ENCODE measurements at places on chromosomes 6 and 20.

DNA sequence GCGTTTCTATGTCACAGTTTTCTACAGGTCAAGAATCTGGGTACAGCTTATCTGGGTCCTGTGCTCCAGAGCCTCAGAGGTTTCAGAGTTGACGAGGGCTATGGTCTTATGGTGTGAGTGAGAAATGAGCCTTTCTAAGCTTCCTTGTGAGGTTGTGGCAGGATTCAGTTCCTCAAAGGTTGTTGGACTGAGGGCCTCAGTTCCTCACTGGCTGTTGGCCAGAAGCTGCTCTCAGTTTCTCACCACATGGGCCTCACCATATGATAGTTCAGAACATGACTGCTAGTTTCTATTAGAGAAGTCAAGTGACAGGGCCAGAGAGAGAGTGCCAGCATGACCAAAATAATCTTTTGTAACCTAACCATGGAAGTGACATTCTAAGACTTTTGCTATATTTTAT lies 96.1 kb downstream of the NUS1 start:
- no peak for DNase-seq
- H3K27ac ChIP-seq, result no peak overlapping the region
- H3K4me1 ChIP-seq, result no peaks in the 10 kb centered on the region
- H3K36me3 ChIP-seq, result no peaks in the 10 kb centered on the region
- H3K4me3 ChIP-seq, result no peak overlapping the region

DNA sequence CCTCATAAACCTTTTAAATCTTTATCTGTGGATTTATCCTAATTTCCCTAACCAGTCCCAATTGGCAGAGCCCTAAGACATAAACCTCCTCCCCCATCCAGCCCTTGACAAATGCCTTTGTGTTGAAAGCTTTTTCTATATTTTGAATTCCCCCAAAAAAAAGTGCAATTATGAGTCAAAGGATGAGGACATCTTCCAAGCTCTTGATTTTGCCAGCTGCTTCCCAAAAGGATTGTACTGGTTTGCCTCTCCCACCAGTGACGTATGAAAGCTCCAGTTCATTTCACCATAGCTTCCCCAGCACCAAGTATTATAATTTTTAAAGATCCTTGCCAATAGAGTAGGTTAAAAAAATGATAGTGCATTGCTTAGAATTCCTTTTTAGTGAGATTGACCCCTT lies 38.9 kb downstream of the SIRPA start:
- H3K36me3 ChIP-seq, result peaks cover 8% of the 10 kb centered on the region
- H3K27ac ChIP-seq, result peak overlapping the region; percentile 29
- peaks cover 27% of the 10 kb centered on the region for H3K4me1 ChIP-seq
- H3K27me3 ChIP-seq, result no peaks in the 10 kb centered on the region
- H3K4me3 ChIP-seq, result no peak overlapping the region

DNA sequence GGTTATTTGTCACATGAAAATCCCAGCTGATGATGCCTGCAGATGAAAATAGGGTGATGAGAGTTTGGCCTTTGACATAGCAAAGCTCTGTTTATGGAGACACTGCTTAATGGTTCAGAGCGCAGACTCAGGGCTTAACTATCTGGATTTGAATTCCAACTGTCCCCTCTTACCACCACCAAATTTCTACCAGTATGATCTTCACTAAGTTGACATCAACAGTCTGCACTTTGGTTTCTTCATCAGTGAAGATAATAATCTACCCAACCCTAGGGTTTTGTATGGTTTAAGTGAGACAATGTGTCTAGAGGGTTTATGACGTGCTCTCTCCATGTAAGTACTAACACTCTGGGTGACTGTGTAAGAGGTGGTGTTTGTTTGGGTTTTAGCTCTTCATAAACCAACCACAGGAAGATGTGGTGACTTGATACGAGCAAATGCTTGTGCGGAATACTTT lies 151.4 kb upstream of the TNFAIP3 start:
- no peaks in the 10 kb centered on the region for H3K4me1 ChIP-seq
- H3K27me3 ChIP-seq, result no peaks in the 10 kb centered on the region
- H3K27ac ChIP-seq, result no peak overlapping the region
- H3K36me3 ChIP-seq, result no peaks in the 10 kb centered on the region

DNA sequence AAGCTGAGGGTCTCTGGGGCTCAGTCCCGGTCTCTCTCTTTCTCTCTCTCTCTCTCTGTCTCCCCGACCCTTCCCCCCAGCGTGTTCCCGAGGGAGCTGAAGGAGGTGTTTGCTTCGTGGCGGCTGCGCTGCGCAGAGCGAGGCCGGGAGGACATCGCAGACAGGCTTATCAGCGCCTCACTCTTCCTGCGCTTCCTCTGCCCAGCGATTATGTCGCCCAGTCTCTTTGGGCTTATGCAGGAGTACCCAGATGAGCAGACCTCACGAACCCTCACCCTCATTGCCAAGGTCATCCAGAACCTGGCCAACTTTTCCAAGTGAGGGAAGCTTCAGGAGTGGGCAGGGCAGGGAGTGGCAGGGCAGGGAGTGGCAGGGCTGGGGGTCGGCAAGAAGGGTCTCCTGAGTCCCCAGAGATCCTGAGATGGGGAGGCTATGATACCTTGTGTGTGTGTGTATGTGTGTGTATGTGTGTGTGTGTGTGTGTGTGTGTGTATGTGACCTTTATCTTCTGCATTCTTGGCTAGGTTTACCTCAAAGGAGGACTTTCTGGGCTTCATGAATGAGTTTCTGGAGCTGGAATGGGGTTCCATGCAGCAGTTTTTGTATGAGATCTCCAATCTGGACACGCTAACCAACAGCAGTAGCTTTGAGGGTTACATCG lies 13.6 kb upstream of the ZBTB9 start:
- no peak overlapping the region for H3K27ac ChIP-seq
- no peak overlapping the region for H3K4me3 ChIP-seq
- peak; percentile 61 for DNase-seq
- peaks cover 86% of the 10 kb centered on the region for H3K36me3 ChIP-seq

DNA sequence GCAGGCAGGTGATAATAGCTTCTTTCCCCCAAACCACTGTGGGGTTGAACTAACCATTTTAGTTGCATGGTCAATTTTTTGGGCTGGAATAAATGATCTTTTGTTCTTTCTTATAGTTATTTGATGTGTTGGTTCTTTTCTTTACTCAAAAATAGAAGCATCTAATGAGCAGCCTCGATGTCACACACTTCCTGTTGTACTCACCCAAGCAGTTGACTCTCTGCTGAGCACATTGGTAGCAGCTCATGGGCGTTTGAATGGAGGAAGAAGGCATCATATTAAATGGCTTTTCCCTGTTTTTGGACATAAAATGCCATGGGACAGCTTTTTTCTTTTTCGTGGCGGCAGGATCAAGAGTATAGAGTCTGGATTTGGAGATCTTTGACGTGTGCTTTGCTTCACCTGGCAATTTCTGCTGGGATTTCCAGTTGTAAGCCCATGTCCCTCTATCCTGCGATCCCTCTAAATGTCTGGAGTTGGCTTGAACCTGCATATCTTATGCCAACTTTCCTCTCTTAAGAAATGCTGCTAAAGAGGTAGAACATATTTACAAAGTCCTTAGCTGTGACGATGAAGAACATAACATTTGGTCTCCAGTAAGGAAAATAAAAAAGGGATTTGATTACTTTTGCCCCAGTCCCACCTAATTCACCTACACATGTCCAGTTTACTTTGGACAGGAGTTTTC lies 268.3 kb downstream of the PRL start:
- no peaks in the 10 kb centered on the region for H3K36me3 ChIP-seq
- no peaks in the 10 kb centered on the region for H3K27me3 ChIP-seq
- H3K27ac ChIP-seq, result peak overlapping the region; percentile 19
- no peak overlapping the region for H3K4me3 ChIP-seq
- DNase-seq, result no peak

- no peak overlapping the region for H3K4me3 ChIP-seq
- H3K36me3 ChIP-seq, result no peaks in the 10 kb centered on the region
- H3K4me1 ChIP-seq, result no peaks in the 10 kb centered on the region
- H3K27ac ChIP-seq, result no peak overlapping the region
- no peak for DNase-seq
Measured at GRCh38 chr20:57586943-57587277, 26.0 kb downstream of the PCK1 start.

DNA sequence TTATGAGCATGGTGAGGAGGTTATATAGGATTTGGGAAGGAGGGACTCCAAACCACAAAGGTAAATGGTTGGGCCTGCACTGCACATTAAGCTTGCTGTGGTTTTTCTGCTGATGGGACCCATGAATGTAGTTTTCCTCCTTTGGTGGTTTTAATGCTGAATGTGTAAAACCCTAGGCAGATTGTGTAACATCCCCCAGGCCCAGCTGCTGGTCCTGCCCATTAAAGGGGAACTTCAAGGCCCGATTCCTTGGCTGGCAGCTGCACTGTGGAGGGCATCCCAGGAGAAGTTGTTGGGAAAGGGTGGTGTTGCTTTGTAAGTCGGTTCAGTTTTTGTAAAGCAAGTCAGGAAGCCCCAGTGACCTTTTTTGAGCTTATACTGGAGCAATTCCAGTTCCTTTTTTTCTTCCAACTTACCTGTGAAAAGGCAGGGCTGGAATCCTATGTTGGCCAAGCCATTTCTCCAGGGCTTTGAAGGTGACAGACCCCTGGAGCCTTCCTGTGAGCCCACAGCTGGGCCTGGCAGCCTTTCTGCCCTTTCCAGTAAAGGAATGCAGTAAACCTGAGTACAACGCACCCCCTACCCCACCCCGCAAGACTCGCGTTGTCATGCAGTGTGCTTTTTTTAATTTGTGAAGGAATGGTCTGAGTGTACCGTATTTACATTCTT lies 43.1 kb upstream of the NAA20 start:
- H3K4me1 ChIP-seq, result peaks cover 60% of the 10 kb centered on the region
- peaks cover 24% of the 10 kb centered on the region for H3K36me3 ChIP-seq
- no peaks in the 10 kb centered on the region for H3K27me3 ChIP-seq
- peak overlapping the region; percentile 87 for H3K27ac ChIP-seq
- H3K4me3 ChIP-seq, result peak overlapping the region; percentile 66

DNA sequence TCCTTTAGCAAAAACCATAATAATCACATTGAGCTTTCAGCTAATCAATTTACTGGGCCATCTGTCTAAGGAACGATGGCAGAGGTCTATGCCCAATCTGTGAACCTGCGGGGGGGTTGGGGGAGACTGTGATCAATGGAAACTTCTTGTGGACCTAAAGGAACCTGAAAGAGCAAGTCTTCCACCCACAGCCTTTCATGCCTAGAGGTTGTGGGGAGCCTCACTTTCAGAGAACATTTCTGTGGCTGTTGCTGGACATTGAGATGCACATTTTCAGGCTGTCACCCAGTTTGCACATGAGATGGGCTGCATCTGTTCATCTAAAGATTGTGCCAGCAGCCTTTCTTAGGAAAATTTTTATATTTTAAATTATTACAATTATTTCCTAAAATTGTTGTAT lies 310.0 kb upstream of the SPTLC3 start:
- H3K27ac ChIP-seq, result no peak overlapping the region
- H3K27me3 ChIP-seq, result no peaks in the 10 kb centered on the region
- H3K4me1 ChIP-seq, result no peaks in the 10 kb centered on the region
- no peak overlapping the region for H3K4me3 ChIP-seq
- DNase-seq, result no peak

DNA sequence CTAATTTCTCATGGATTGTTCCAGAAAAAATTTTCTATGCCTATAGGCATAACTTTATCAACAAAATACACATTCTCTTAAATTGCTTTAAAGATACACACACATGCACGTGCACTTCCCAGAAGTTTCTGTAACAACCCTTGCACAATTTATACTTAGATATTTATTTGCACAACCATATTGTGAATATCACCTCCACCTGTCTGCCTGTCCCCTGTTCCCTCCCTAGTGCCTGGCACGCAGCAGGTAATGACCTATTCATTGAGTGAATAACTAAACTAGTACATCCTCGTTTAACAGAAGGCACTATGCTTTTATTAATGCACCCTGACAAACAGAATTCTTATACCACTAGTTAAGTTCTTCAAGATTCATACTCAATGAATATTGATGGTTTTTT lies 198.9 kb downstream of the BCAS1 start:
- no peaks in the 10 kb centered on the region for H3K27me3 ChIP-seq
- no peaks in the 10 kb centered on the region for H3K36me3 ChIP-seq
- peaks cover 7% of the 10 kb centered on the region for H3K4me1 ChIP-seq
- DNase-seq, result no peak
- no peak overlapping the region for H3K4me3 ChIP-seq

DNA sequence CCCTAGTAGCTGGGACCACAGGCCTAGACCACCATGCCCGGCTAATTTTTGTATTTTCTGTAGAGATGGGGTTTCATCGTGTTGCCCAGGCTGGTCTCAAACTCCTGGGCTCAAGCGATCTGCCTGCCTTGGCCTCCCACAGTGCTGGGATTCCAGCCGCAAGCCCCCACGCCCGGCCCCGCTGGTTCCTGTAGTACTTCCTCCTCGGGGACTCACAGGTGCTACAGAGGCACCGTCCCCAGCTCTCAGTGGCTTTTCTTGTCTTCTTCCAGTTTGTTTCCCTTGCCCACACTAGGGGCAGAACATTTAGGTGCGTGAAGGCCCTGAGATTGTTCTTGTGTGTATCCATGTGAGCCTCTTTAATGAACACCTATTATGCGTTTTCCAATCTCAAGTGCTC lies 773 bp upstream of the ZBP1 start:
- no peak overlapping the region for H3K27ac ChIP-seq
- H3K36me3 ChIP-seq, result no peaks in the 10 kb centered on the region
- no peak overlapping the region for H3K4me3 ChIP-seq
- peak; percentile 52 for DNase-seq
- H3K4me1 ChIP-seq, result no peaks in the 10 kb centered on the region

DNA sequence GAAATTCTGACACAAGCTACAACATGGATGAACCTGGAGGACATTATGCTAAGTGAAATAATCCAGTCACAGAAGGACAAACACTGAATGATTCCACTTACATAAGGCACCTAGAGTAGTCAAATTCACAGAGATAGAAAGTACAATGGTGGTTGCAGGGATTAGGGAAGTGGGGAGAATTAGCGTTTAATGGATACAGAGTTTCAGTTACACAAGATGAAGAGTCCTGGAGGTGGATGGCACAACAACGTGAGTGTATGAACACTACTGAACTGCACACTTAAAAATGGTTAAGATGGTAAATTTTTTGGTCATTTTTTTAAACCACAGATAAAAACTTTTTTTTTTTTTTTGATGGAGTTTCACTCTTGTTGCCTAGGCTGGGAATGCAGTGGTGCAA lies 24.7 kb downstream of the MOCS3 start:
- peaks cover 42% of the 10 kb centered on the region for H3K27me3 ChIP-seq
- no peak overlapping the region for H3K27ac ChIP-seq
- H3K4me1 ChIP-seq, result no peaks in the 10 kb centered on the region
- no peaks in the 10 kb centered on the region for H3K36me3 ChIP-seq

DNA sequence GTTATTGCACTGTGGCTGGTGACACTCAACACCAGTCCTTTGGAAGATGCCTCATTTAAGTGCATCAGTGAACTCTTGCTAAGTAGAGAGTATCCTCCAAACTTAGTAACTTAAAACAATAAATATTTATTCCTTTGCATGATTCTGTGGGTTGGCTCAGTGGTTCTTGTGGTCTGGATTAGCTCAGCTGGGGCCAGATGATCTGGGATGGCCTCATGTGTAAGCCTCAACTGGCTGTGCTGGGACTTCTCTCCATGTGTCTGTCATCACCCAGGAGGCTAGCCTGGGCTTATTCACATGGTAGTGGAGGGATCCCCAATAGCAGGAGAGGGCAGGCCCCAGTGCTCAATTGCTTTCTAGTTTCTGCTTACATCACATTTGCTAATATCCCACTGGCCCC lies 8.3 kb downstream of the LRRN4 start:
- H3K36me3 ChIP-seq, result peaks cover 17% of the 10 kb centered on the region
- H3K27me3 ChIP-seq, result no peaks in the 10 kb centered on the region
- H3K4me1 ChIP-seq, result no peaks in the 10 kb centered on the region
- no peak overlapping the region for H3K27ac ChIP-seq
- DNase-seq, result no peak
